NCI-H1694 treated with DMSO at 0.1 percent for 48 hours (cell line): ENCODE measurements at places on chromosomes 6 and 20.

GRCh38 chr6:60991427-60992028, 1294.5 kb downstream of the KHDRBS2 start:
- DNase-seq = no peak

DNA sequence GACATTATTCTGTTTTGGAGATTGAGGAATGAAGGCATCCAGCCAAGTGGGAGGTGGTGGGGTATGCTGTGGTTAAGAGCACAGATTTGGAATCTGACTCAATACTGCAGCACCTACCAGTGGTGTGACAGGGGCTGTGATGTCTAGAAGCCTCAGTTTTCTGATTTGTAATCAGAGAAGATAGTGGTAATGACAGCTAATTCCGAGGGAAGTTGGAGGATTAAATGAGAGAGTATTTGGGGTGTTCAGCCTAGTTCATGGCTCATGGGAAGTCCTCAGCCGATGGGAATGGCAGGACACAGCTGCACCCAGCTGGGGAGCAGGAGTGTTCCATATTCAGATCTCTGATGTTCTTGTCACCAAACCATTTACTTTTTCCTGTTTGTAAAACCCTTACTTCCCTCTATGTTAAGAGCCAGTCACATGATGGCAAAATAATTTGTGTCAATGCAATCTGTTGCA, 9.3 kb downstream of the SLC9A8 start:
- no peak for DNase-seq

DNA sequence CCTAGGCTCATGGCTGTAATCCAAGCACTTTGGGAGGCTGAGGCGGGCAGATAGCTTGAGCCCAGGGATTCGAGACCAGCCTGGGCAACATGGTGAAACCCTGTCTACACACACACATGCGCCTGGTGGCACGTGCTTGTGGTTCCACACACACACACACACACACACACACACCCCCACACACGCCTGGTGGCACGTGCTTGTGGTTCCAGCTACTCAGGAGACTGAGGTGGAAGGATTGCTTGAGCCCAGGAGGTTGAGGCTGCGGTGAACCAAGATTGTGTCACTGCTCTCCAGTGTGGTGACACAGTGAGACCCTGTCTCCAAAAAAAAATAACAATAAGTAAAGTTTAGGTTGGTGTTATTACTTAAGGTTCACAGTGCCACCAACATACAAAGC, 165.8 kb downstream of the ZFAND3 start:
- DNase-seq = no peak

DNA sequence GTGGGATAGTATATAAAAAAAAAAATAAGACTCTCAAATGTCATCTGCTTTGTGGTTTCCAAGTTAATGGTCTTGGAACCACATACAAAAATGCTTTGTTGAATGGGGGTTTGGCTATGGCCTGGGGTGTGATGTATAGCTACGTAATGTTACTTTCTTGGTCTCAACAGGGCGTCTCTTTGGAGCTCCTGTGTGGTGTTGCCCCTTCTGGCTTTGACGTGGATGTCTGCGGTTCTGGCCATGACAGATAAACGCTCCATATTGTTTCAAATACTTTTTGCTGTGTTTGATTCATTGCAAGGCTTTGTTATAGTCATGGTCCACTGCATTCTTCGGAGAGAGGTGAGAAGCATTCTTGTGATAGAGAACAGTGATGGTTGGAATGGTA, 457.7 kb downstream of the LMBRD1 start:
- no peak for DNase-seq
